ENCODE measurements at places on chromosomes 2 and 18. TPM values are rescaled to one million over a fixed set of nuclear protein-coding genes. Genes with fewer than 3 reads are reported as not detected.
A peak's percentile ranks its signal among the peaks of the same experiment; 100 is the strongest.

The TEX44 gene
- total RNA-seq = not detected

The SETBP1 gene
- total RNA-seq = 38.8 TPM

DNA sequence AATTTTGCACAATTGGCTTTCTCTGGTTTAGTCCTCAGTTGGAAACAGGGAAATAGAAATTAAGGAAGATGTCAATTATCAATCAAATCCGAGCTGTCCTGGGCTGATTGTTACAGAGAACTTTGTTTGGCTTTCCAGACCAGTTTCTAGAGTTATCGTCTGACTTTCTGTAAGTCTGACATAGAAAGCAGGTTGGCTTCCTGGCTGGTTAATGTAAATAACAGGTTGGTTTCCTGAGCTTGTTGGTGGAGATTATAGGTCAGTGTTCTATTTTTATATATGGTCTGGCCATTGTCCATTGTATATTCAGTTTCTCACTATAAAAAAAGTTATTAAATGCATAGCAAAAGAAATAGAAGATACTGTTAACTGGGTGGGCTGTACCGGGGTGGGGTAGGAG is 204.8 kb downstream of the MBD2 start:
- no peaks in the 10 kb centered on the region for H3K36me3 ChIP-seq
- no peak overlapping the region for H3K4me3 ChIP-seq
- H3K4me1 ChIP-seq = no peaks in the 10 kb centered on the region
- no peak for DNase-seq

The ZNF804A gene
- total RNA-seq = not detected

The CDH2 gene
- 0.83 TPM for total RNA-seq

GRCh38 chr2:68248361-68248760 is 4.0 kb downstream of the PPP3R1 start:
- H3K27ac ChIP-seq = no peak overlapping the region
- H3K36me3 ChIP-seq = no peaks in the 10 kb centered on the region
- no peak for DNase-seq
- peaks cover 49% of the 10 kb centered on the region for H3K4me1 ChIP-seq

- H3K27me3 ChIP-seq = no peaks in the 10 kb centered on the region
- H3K4me1 ChIP-seq = no peaks in the 10 kb centered on the region
- no peaks in the 10 kb centered on the region for H3K36me3 ChIP-seq
- H3K4me3 ChIP-seq = no peak overlapping the region
- no peak for DNase-seq
- no peak overlapping the region for H3K27ac ChIP-seq
Observed at GRCh38 chr2:200138391-200139124, 167.9 kb upstream of the SPATS2L start.

GRCh38 chr2:16125614-16126516 is 185.5 kb downstream of the MYCN start:
- H3K4me1 ChIP-seq = no peaks in the 10 kb centered on the region
- DNase-seq = no peak

DNA sequence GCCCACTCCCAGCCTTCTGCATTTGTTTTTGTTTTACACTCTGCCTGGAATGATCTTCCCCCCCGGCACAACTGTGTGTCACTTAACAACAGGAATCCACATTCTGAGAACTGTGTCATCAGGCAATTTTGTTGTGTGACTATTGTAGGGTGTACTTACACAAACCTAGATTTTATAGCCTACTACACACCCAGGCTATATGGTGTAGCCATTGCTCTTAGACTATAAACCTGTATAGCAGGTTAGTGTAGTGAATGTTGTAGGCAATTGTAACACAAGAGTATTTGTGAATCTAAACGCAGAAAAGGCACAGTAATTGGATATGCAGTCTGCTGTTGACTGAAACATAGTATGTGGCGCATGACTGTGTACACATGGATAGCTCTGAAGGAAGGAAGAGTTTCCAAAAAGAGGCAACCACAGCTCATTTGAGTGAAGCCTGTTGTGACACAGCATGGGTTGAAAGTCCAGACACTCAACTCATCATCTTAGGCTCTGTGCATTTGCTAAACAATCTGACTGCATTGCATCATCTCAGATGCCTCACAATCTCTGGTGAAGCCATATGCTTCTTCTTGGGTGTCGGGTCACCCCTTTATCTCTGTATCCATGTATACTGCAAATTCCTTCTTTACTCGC is 506.6 kb upstream of the SPHKAP start:
- H3K4me1 ChIP-seq = no peaks in the 10 kb centered on the region
- H3K4me3 ChIP-seq = no peak overlapping the region

- DNase-seq = no peak
- no peak overlapping the region for H3K4me3 ChIP-seq
- no peaks in the 10 kb centered on the region for H3K4me1 ChIP-seq
- H3K27me3 ChIP-seq = no peaks in the 10 kb centered on the region
Observed at GRCh38 chr2:169448316-169448715, 31.0 kb upstream of the BBS5 start.

- no peak overlapping the region for H3K27ac ChIP-seq
- no peaks in the 10 kb centered on the region for H3K36me3 ChIP-seq
- peak; percentile 70 for DNase-seq
- H3K4me1 ChIP-seq = peaks cover 39% of the 10 kb centered on the region
- no peaks in the 10 kb centered on the region for H3K27me3 ChIP-seq
Observed at GRCh38 chr2:10449838-10450691, 1.9 kb upstream of the ODC1 start.

GRCh38 chr2:238122287-238123217 is 15.9 kb upstream of the KLHL30 start:
- no peak for DNase-seq
- H3K36me3 ChIP-seq = no peaks in the 10 kb centered on the region
- no peak overlapping the region for H3K4me3 ChIP-seq
- no peak overlapping the region for H3K27ac ChIP-seq
- H3K4me1 ChIP-seq = no peaks in the 10 kb centered on the region

The DSC1 gene
- not detected for total RNA-seq

The SKOR2 gene
- total RNA-seq = not detected

GRCh38 chr2:119259296-119259860 is 35.7 kb downstream of the STEAP3 start:
- DNase-seq = no peak
- no peaks in the 10 kb centered on the region for H3K4me1 ChIP-seq
- H3K4me3 ChIP-seq = no peak overlapping the region
- no peak overlapping the region for H3K27ac ChIP-seq

The REG3G gene
- not detected for total RNA-seq

The MOB4 gene
- total RNA-seq = 17.2 TPM

- no peak for DNase-seq
- no peaks in the 10 kb centered on the region for H3K27me3 ChIP-seq
- no peak overlapping the region for H3K4me3 ChIP-seq
- no peaks in the 10 kb centered on the region for H3K4me1 ChIP-seq
Observed at GRCh38 chr2:226336283-226336682, 463.3 kb downstream of the IRS1 start.

The DHRS9 gene
- total RNA-seq = 4.8 TPM

The UPP2 gene
- not detected for total RNA-seq

DNA sequence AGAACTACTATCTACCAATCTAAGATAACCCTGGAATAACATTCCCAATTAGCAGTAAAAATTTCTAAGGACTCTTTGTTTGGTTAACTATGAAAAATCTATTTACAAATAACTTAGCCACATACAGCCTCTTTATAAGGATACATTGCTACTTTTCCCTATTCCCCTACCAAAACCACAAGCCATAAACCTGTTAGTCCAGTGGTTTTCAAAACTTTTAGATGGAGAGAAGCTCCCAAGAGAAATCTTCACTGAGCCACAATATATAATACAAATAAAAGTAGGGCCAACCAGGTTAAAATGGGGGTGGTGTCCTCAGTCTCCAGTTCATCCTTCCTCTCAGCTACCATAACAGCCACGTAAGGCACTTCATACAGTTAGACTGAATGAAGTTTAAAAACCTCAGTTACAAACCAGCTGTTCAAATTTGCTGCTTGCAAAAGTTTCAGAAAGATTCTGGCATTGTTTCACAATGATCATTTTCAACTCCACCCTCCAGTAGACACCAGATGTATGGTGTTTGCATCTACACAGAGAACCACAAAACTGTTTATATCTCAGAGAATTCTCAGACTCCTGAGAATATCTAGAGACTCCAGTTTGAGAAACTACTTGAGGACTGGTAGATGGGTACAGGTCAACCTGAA is 26.0 kb downstream of the SOS1 start:
- DNase-seq = no peak
- no peak overlapping the region for H3K4me3 ChIP-seq
- H3K27me3 ChIP-seq = no peaks in the 10 kb centered on the region

GRCh38 chr18:44681076-44681970 is 635 bp downstream of the SETBP1 start:
- H3K27ac ChIP-seq = peak overlapping the region; percentile 95
- peaks cover 37% of the 10 kb centered on the region for H3K4me1 ChIP-seq
- H3K27me3 ChIP-seq = peaks cover 5% of the 10 kb centered on the region

DNA sequence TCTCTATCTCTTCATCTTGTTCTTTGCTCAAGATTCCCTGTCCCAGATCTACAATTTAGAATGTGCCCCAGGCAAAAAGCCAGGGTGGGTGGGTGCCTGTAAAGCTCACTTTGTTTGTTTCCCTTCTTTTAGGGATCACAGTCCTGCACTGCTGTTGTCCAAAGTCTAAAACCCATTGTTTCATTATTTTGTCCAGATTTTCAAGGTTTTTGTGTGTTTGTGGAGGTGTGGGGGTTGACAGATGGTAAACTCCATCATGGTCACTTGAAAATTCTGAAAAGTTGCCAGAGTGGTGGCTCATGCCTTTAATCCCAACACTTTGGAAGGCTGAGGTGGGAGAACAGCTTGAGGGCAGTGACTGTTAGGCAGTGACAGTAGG is 41.5 kb downstream of the YES1 start:
- H3K4me3 ChIP-seq = no peak overlapping the region
- no peak overlapping the region for H3K27ac ChIP-seq
- DNase-seq = no peak
- peaks cover 3% of the 10 kb centered on the region for H3K4me1 ChIP-seq

The ASXL3 gene
- total RNA-seq = 0.57 TPM

Measured in upper lobe of left lung (tissue), 6 donors.